ENCODE measurements at places on chromosomes 6 and 20.

DNA sequence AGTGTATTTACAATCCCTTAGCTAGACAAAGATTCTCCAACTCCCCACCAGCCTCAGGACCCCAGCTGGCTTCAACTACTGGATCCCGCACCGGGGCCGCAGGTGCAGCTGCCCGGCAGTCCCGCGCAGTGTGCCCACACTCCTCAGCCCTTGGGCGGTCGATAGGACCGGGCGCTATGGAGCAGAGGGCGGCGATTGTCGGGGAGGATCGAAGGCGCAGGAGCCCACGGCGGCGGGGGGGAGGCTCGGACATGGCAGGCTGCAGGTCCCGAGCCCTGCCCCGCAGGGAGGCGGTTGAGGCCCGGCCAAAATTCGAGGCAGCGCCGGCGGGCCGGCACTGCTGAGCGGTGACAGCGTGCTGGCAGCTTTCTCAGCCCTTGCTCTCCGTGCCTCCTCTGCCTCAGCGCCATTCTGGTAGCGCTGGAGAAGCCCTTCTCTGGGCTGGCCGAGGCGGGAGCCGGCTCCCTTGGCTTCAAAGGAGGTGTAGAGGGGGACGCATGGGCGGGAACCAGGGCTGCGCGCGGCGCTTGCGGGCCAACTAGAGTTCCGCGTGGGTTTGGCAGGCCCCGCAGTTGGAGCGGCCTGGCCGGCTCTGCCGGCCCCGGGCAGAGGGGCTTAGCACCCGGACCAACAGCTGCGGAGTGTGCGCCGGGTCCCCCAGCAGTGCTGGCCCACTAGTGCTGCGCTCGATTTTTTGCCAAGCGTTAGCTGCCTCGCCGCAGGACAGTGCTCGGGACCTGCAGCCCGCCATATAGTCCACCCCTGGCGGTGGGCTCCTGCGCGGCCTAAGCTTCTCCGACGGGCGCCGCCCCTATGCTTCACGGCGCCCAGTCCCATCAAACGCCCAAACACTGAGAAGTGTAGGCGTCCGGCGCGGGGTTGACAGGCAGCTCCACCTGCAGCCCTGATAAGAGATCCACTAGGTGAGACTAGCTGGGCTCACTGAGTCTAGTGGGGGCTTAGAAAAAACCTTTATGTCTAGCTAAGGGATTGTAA, 32.4 kb upstream of the KIF13A start:
- DNase-seq, result no peak

DNA sequence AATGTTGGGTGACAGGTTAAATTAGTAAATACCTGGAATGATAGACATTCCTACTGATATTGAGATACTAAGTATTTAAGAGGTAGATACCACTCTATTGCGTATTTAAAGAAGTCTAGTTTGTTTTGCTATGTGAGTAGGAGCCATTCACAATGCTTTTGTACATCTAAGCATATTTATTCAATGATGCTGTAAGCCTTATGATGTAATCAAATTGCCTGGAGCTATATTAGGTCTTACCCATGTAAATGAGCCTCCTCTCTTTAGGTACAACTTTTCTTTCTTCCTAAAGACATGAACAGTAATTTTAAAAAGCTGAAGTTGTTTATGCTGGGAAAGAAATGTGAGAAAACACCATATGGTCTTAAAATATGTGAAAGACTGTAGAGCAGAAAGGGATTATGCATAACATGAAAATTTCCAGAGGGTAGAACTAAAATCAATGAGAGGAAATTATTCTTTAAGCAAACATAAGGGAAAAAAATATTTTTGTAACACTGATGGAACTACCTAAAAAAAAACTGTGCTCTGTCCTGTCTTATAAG, 526.7 kb downstream of the EPHA7 start:
- DNase-seq, result no peak

GRCh38 chr6:4370066-4370465, 234.7 kb upstream of the ECI2 start:
- DNase-seq, result peak; percentile 90

DNA sequence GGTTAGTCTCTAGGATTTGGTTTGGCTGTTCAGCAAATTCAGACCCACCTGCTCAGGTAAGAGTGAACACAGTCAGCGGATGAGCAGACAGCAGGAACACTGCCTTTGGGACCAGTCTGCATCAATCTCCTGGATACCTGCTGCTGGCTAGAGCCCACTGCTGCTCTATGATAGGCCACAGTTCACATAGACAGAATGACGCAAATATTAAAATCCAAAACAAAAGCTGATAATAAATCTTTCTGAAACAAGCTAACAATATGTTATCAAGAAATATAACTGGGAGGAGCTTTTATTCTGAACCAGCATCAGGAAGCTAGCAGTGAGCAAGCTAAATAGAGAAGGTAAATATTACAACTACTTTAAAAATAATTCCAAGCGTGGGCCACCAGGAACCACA, at the start of gene TAAR1:
TSS of gene TAAR1 (minus strand) at position 101 of the 400 bp plus-strand sequence. CDS start 13,179 bp downstream, outside the sequence.
- DNase-seq, result no peak

DNA sequence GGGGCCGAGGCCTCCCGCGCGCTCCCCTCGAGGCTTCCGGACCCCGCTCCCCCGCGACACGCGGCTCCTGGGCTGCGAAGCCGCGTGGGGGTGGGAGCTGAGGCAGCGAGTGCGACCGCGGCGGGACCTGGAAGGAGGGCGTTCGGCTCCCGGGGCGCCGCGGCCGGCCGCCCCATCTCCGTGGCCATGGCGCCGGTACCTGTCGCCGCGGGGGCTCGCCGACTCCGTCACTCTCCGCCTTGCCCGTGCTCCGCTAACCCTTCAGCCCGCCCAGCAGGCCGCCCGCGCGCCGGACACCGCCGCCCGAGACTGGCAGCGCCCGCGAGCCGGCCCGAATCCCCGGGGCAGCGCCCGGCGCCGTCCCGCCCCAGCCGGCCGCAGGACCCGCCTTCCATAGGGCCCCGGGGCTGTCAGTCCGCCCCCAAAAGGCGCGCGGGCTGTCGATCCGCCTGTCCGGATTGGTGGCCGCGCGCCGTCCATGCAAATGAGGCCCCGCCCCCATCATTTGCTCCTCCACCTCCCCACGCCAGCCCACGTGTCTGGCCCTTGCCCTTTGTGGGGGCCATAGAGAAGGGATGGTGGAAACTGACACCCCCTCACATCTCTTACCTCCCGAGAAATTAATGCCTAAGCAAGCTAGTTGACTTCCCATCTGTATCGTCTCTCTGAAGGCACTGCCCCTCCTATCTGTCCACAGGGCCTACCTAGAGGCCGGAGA, at the start of gene FKBP5:
TSS of gene FKBP5 (minus strand) at position 311 of the 718 bp plus-strand sequence. CDS start 46,091 bp downstream, outside the sequence.
- DNase-seq, result peak; percentile 97

DNA sequence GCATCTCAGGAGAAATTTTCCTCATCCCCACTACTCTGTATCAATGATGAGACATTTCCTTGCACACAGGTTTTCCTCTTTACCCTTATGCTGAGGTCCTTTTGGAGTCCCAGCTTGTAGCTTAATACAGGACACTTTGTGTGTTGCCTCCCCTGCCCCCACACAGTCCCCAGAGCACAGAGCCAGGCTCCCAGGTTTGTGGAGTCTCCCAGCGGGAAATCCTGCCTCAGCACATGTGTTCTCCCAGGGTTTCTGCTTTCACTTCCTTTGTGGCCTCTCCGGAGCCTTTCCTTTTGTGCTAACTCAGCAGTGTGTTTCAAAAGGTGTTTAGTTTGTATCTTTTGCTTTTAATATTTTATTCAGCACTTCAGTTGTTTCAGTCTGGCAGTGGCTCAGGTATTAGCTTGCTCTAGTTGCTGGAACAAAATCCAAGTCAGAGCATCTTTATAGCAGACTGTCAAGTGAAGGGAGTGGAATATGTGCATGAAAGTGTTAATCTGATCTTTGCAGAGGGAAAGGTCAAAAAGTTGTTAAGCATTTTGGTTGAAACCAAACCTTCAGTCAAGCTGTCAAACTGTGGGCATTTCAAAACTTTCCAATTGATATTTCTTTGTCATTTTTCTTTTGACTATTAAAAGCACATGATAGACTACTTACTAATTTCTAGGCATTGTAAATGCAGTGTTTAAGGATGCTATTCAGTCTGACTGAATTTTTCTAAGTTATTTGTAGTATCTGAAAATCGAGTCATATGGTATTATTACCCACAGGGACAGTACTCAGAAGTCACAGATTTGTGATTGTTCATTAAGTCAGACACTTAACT, 8.6 kb downstream of the SNX9 start:
- DNase-seq, result no peak

- no peak for DNase-seq
Measured at GRCh38 chr6:121210943-121211342, 123.3 kb downstream of the TBC1D32 start.

- no peak for DNase-seq
Measured at GRCh38 chr6:107601406-107601805, 111.5 kb downstream of the SOBP start.
